GM20000 (cell line): ENCODE measurements at places on chromosomes 3 and 15.
A peak's percentile ranks its signal among the peaks of the same experiment; 100 is the strongest.

DNA sequence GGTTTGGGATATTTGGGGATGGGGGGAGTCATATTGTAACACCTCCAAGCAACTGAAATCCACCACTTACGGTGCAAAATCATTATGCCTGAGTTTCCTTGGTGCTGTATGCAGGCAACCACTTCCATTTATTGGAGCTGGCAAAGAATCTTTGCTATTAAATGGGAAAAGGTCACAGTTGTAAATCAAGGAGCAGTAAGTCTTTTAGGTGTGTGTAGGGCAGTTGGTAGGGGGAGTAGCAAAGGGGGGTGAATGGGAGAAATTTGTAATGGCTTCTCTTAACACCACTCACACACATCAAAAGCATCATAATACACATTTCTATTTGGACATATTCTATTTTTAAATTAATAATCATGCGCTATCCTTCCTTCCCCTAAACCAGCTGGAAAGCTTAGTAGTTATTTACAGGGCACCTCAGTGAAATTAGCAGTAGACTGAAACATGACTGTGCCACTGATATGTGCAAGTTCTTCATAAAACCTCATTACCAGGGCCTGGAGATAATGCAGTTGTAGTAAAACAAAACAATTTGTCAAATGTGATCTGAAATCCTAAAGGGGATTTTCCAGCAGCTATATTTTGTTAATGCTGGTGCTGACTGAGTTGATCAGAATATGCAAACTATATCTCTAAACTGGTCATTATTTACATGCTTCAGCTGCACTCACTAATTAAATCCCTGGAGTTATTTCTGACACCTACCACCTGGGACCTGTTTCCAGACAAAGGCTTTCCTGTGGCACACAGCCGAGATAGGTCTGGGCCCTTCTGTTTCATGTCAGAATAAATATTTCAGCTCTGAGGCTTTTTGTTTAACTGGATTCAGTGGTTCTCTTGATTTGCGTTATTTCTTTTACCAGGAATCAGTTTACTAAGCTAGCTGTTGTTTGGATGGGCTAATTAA lies 90.1 kb downstream of the B3GALNT1 start:
- DNase-seq = no peak

DNA sequence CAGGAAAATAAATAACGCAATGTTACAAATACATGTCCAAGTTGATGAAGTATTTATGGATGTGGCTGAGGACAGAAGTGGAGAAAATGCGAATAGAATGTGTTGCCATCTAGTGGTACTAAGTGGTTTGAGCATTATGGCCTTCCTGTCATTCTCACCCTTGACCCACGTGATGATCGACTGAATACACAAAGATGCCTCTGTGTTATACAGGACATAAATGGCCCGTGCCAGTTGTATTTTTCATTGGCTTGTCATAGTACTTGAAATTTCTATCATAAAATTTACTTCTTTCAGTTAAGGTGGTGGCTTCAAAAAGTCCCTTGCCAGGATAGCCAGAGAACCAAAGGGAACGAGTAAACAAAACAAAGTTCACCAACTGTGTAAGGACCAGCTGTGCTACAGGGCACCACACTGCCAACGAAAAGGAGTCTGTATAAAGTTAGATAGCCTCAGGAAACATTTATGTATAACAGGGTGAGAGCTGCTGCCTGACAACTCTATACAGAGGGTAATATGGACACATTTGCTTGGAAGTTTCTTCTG lies 103.7 kb downstream of the MYH15 start:
- DNase-seq = peak; percentile 59

GRCh38 chr15:38196076-38196475 lies 56.6 kb upstream of the SPRED1 start:
- DNase-seq = no peak

GRCh38 chr3:86800116-86800515 lies 190.8 kb downstream of the VGLL3 start:
- DNase-seq = no peak

- peak; percentile 95 for DNase-seq
These were observed at the start of gene NUP210 for GRCh38 chr3:13420045-13420830. TSS of gene NUP210 (minus strand) at chr3:13420322. CDS start at chr3:13420226, 96 bp downstream.

- no peak for DNase-seq
These were observed 282.3 kb downstream of the SLC9A9 start for GRCh38 chr3:143565951-143566350.

GRCh38 chr3:23319366-23320312 lies 116.5 kb downstream of the UBE2E2 start:
- no peak for DNase-seq

DNA sequence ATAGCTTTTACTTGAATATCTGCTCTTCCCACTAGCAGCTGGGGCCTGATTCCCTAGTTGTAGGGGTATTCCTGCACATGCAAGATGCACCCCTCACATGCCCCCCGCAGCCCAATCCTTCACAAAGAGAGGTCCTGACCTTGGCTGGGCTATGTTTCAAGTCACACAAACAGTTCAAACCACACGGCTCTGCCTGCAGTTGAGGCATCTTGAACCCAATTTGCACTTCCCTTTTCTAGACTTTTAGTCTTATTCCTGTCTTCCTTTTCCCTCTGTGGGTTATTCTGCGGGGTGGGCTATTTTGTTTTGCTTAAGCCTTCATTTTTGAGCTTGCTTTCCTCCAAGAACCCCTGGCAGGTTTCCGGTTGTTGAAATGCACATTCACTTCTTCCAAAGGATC lies 13.3 kb upstream of the CCR1 start:
- DNase-seq = no peak

DNA sequence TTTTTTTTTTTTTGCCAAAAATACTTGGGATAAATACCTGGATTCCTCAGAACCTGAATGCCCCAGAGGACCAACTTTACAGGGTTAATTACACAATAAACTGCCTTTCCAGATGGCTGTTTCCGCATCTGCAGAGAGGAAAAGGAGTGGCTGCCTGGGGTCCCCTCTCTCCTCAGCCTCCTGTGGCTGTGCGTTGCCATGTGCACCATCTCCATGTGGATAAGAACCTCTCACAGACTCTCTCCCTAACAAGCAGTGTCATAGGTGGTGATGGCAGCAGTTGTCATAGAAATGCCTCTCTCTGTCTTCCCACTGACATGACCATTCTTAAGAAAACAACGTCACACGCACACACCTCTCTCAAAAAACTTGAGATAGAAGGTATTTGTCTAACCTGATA lies 179.4 kb downstream of the RPLP1 start:
- no peak for DNase-seq

- DNase-seq = no peak
These were observed 247.7 kb upstream of the TLE3 start for GRCh38 chr15:70345251-70346019.

GRCh38 chr3:155325263-155325835 lies 31.9 kb upstream of the STRIT1 start:
- DNase-seq = no peak

DNA sequence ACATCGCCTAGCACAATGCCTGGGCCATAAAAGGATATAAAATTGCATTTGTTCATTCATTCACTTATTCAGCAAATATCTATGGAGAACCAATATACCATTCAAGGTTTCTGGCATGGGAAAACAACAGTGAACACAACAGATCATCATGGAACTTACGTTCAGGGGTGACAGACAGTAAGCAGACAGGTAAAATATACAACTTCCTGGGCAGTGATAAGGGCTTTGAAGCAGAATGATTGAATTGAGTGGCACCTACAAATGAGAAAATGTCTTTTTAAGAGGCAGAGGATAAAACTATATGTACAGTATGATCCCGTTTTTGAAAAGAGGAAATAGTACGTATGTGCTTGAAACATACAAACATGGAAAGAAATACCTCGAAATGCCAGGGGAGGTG lies 39.2 kb downstream of the CMTM7 start:
- DNase-seq = no peak

- no peak for DNase-seq
These were observed 18.4 kb downstream of the EMC4 start for GRCh38 chr15:34243226-34243625.

DNA sequence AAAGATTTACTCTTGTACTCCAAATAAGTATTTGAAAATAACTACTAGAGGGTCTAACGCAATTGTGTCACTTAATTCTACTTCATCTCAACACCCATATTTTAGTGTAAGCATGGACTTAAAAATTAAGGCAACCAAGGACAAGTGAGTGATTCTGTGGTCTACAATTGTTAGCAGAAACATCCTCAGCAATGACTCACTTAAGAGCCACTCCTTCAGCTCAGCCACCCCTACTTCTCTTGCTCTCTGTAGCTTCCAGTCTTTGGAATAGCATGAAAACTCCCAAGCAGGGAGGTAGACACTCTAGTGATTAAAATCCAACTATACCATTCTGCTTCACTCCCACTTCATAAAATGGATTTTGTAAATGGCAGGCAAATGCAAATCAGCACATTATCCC lies 116.0 kb upstream of the LRRN1 start:
- no peak for DNase-seq

DNA sequence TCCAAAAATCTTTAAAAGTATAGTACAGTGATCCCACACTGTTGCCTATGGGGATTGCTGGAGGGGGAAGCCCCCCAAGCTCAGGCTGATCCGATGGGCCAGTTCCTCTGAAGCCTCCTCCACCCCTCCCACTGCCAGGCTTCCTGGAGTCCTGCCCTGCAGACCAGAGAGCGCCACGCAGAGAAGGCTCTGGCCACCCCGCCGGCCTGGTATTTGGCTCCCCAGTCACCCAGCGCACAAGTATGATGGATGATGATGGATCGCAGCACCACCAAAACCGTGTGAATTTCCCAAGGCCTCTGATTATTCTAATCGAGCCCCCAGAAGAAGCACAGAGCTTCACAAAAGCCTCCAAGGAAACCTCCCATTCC lies 259.0 kb downstream of the MECOM start:
- DNase-seq = no peak

DNA sequence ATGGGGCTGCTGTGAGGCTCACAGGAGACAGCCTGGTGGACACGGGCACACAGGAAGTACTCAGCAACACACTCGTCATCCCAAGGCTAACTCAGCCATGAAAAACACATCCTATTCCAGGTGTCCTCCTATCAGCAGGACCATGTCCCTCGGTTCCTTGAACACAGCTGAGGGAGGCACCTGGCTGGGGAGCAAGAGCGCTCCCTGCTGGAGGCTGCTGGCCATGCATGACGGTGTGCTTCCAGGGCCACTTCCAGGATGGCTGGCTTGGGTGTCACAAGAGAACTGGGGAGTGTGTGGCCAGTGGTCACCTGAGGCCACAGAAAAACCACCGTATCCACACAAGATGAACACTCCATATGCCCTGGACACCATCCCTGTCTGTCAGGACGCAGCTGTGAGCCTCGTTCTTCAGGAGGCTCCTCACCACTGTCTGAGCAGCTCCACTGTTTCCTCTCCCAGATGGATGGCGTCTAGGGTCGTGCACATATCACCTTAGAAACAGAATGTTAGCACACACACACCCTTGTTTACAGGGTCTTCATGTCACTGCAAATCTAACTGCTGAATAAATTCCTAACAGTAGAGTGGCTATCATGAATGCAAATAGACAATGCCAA lies 31.0 kb downstream of the POC1A start:
- DNase-seq = peak; percentile 85

DNA sequence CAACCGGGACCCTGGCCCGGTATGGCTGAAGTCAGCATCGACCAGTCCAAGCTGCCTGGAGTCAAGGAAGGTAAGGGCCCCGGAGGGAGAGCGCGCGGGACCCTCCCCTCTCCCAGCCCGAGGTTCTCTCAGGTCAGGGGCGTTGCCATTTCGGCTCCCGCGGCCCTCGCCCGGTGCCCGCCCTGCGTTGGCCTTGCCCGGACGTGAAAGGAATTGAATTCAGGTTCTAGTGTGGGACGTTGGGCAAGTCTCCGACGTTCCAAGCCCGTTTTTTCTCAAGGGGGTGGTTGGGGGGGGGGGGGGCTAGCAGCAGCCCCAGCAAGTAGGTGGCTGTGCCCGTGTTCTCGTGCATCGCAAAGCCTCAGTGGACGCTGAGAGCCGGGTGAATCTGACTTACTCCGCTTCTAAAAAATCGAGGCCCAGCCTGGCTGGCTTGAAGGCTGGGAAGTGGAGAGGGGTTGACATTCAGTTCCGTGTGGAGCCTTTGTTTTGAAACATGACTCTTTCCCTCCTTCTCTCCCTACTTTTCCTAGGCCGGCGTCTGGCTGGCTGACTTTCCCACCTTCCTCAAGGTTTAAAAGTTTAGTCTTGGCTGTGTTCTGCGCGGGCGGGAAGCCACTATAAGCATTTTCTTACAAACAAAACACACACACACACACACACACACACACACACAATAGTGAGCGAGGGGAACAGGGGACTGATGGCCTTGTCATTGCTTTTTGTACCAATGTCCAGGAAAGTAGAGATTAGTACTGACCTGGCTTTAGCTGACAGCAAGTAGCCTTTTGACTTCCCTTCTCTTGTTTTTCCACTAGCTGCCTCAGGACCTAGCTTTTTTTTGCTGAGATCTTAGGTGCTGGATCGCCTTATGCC lies at the start of gene UTS2B:
UTS2B (minus strand) TSS at position 873 of the 876 bp plus-strand sequence. CDS start 48,337 bp downstream, outside the sequence.
- DNase-seq = peak; percentile 42

DNA sequence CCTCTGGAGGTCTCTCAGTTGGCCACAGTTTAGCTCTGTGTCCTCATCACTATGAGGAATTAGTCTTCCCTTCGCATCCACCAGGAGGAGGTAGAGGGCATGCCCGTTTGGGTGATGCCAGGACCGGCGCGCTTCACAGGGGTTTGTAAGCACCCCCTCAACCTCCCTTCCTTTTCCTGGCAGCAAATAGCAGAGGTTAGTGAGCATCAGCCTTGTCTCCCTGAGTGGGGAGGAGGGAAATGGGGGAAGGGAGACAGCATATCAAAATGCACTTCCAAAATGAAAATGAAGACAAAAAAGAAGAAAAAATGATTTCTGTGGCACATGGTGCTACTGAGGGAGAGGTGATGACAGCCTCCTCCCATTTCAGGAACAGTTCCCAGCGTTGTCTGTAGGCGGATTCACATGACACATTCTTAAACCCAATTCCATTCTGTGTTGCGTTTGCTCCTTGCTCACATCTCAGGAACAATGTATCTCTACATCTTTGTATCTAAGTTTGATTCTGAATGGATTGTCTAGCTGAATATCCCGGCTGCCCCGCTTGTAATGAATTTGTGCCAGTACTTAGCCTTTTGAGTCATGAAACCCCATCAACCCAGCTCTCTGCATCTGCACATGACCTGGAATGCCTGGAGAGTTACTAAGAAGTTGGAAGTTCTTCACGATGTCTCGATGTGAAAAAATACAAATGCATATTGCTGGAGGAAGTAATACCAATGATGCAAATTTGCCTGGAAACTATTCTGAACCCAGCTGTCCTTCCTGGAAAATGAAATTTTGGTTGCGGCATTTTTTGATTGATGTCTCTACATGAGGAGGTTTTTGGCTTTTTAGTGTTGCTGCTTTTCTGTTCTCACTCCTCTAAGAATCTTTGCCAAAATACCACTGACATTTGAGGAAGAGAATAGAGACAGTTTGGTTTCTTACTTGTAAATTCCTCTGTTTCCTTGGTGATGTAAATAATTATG lies 45.2 kb downstream of the TYRO3 start:
- peak; percentile 64 for DNase-seq
